ENCODE measurements at places on chromosomes 5 and 9.
A peak's percentile ranks its signal among the peaks of the same experiment; 100 is the strongest.

DNA sequence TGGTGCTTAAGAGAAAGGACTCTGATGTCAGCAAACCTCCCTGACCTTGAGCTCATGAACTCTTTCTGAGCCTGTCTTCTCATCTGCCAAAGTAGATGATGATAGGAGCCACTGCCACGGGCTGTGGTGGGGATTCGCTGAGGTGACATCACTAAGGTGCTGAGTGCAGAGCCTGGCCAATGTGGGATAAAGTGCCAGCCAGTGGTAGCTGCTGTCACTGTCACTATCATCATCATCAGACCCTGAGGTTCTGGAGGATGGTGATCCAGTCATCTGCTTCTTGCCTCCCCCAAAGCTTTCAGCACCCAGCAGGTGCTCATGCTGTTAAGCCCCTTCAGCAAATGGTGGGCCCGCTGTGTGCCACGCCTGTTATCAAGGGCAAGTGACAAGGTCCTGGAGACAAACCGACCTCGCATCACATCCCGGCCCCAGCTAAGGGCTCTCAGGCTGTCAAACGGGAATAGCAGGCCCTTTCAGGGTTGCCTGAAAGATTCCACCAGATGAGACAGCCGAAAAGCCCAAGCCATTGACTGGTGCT, 6.4 kb downstream of the FPGS start:
- no peak for DNase-seq

DNA sequence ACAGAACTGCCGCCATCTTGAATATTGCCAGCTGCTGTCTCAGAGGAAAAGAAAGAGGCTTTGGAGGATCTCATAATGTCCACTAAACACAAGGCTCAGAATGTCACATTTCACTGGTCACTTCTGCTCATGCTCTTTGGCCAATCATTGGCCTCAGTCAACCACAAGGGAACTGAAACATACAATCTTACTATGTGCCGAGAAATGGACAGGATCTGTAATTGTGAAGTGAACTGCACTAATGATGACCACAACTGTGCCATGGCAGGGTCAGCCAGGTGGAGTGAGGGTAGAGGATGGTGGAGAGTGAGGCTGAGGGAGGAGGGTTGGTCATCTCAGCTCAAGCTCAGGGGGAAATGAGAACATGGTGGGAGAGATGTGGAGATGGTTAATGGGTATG, 32.8 kb downstream of the GDNF start:
- DNase-seq = no peak

DNA sequence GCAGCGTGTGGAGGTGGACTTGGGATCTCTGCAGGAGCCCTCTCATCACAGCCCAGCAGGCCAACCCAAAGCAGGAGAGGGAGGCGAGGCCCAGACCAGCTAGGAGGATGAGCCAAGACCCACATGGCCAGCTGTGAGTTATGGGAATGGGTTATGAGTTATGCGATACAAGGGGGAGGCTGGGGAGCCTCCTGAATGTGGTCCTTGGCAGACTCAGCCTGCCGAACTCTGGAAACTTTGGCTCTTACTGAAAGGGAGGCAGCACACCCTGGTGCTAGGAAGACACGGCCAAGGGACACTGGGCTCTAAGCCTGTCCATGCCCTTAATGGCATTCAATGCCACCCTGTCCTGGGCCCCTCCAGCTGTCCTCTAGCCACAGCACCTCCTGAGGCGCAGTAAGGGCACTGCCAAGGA, 7.7 kb upstream of the VAV2 start:
- no peak for DNase-seq

DNA sequence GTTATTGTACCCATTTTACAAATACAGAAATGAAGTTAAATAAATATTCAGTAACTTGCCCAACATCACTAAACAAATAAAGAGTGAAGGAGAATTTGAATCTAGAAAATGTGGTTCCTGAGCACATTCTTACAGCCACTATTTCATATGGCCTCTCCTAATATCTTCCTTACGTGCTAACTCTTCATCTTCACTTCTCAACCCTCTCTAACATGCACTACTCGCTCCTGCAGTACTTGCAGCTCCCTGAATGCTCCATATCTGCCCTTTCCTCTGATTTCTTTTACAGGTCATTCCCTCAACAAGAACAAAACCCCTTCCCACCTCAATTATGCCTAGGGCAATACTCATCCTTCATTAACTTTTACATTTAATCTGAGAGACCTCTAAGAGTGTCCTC, 711.5 kb downstream of the CETN3 start:
- no peak for DNase-seq

GRCh38 chr5:153445875-153446579, 44.4 kb upstream of the GRIA1 start:
- no peak for DNase-seq

GRCh38 chr9:27791311-27791710, 218.0 kb upstream of the C9orf72 start:
- no peak for DNase-seq

DNA sequence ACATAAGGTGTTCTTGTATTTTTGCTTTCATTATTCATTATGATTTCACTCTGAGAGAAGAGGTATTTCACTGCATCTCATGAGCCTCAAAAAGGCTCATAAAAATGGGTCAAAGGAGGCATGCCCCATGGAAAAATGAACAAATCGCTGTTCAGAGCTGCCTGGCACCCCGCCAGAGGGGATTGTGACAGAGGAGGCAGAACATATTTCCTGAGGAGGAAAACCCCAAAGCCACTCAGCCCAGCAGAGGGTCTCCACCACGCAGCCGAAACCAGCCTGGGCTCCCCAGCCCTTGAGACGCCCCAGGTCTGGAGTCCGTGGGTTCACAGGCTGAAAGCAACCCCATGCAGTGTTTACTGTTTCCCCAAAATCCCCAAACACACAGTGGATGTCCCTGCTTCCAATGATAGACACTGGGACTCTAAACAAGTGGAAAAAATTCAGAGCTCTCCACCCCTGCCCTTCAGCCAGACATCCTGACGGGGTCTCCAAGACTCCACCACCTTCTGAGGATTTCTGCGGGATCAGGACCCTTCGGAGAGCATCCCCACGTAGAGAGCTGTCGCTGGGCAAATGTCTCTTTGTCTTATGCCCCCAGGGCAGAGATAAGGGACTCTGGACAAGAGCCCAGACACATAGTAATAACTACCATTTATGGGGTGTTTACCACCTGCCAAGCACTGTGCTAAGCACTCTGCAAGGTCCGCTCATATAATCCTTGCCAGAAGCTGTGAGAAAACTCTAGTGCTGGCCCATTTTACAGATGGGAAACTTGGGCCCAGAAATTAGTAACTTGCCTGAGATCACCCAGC, 122.3 kb downstream of the PAX5 start:
- DNase-seq = no peak

- DNase-seq = no peak
Measured at GRCh38 chr5:82817897-82818676, 259.1 kb downstream of the TMEM167A start.

GRCh38 chr5:57655228-57655627, 172.6 kb upstream of the ACTBL2 start:
- DNase-seq = no peak

- no peak for DNase-seq
Measured at GRCh38 chr5:156094001-156094400, 233.0 kb upstream of the SGCD start.

- DNase-seq = no peak
Measured at GRCh38 chr9:112541685-112542084, 55.1 kb downstream of the KIAA1958 start.

DNA sequence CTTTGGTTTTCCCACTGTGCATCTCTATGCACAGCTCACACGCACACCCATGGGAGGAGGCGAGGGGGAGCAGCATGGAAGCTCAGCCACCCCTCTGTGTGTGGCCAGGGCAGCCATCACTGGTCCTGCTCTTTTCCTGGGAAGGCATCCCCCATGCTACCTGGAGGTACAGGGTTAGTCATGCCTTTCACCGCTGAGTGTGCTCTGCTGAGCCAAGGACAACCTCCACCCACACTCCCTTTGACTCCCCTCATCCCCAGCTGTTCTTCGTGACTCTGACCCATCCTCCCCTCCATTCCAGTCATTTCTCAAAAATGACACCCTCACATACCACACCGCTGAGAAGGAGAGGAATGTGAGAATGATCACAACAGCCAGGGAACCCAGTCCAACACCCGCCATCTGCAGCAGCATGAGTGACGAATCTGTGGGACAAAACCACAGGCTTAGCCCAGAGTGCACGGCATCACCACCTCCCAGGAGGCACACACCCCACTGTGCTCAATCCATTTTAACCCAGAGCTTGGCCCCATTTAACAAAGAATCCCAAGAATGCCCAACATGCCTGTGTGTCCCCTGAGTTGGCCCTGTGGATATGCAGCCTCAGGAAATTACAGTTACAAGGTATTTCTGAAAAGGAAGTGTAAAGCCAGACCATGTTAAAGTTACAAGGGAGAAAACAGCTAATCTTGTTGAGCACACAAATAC, 133.4 kb downstream of the SUSD1 start:
- no peak for DNase-seq

- DNase-seq = no peak
Measured at GRCh38 chr9:100063185-100063584, 35.6 kb downstream of the ERP44 start.

GRCh38 chr5:13303445-13303844, 641.0 kb downstream of the DNAH5 start:
- no peak for DNase-seq

- no peak for DNase-seq
Measured at GRCh38 chr5:143379606-143380005, 23.9 kb downstream of the NR3C1 start.

GRCh38 chr5:154776167-154776566, 21.0 kb downstream of the LARP1 start:
- DNase-seq = no peak

GRCh38 chr9:135925496-135926133, 18.3 kb upstream of the CAMSAP1 start:
- peak; percentile 49 for DNase-seq

DNA sequence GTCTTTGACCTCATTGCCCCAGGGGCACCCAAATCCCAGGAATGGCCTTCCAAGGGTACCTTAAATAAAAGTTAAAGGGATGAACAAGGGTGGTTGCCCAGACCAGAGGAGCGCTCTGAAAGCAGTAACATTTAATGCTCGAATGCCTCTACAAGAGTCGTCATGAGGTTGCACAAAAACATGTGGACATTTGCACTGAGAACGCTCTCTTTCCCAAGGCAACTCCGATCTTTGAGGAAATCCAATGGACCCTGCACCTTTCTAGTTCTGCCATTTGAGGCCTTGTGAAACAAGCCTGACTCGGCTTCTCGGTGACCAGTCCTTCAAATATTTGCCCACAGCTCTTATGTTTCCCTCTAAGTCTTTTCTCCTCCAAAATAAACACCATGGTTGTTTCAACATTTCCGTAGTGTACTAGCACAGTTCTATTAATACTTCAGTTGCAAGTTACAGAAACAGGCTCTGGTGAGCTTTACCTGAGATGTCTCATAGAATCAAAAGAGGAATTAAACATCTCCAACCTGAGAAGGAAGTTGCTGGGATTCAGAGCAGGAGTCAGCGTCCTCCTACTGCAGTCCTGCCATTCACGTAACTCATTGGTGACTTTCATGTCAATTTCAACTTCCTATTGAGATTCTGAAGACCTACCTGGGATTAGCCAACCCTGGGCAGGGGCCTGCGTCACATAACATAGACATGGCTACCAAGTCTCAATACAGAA, 168.8 kb upstream of the RAI14 start:
- DNase-seq = no peak

DNA sequence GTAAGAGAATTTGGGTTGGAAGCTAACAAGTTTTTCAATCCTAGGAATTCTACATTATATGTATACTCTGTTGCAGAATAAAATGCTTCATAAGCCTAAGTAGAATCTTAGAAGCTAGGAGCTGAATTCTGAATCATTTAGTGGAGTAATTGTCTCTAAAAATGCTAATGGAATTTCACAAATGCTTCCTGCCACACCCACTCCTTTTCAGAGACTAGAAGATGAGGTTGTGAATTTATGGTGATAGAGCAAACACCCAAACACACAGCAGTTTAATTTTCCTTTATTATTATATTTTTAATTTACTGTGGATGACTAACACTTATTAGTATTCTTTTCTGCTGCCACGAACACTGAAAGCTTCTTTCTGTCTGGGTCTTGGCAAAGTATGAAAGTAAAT, 208.0 kb upstream of the PDE4D start:
- no peak for DNase-seq

DNA sequence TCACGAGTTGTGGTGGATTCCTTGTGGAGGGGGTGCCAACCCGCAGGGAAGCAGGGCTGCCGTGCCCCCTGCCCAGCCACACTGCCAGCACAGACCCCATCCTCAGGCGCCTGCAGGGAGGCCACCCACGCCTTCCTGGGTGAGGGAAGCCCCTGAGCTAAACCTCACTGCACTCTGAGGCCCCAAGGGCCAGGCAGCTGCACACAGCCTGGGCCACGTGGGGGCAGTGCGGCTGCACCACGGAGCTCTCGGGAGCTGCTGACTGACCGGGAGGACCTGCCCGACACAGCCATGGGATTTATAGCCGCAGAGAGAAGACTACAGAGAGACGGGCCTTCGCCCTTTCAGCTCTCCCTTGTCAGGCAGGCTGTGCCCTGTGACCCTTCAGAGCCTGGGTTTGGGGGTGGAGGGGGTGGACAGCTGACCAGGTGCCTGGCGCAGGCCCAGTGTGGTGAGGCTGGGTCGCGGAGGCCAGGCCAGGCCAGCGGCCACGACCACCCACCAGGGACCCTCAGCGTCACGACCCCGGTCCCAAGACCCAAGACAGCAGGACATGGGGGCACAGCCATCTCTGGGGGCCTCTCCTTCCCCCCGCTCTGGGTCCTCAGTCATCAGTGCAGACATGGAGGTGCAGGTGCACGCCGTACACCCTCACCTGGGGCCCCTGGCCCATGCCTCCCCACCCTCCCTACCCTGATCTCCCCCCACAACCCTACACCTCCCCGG, 4.3 kb upstream of the AHRR start:
- peak; percentile 46 for DNase-seq

- DNase-seq = no peak
Measured at GRCh38 chr9:137666955-137667670, 48.3 kb downstream of the EHMT1 start.

DNA sequence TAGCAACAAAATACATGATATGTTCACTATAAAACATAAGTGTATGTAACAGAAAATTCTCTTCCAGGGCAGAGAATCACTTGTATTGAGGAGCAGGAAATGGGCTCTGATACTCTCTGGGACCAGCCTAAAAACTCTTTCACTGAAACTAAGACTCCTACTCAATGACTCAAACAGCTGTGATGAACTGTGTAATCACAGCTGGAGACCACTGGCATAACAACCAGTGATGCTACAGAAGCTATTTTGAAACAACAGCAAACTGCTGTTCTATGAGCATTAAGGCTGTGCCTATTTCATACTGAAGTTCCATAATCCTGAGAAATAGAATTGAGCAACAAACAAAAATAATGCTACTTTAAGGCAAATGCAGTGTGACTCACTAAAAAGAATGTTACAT, 594.0 kb downstream of the HINT1 start:
- no peak for DNase-seq

Data from stimulated activated CD4-positive, alpha-beta T cell treated with anti-CD3 and anti-CD28 coated beads, Interleukin-1b, Interleukin-23, amount 100 ng/mL, for 4 hours (primary cell).